ENCODE measurements at places on chromosomes 7 and 10.
A peak's percentile ranks its signal among the peaks of the same experiment; 100 is the strongest.

- no peak for DNase-seq
Observed at GRCh38 chr7:80565554-80565953, 53.7 kb upstream of the GNAT3 start.

- no peak for DNase-seq
Observed at GRCh38 chr10:74598891-74599566, 227.4 kb upstream of the KAT6B start.

- DNase-seq, result no peak
Observed at GRCh38 chr7:110960811-110961210, 130.1 kb upstream of the LRRN3 start.

DNA sequence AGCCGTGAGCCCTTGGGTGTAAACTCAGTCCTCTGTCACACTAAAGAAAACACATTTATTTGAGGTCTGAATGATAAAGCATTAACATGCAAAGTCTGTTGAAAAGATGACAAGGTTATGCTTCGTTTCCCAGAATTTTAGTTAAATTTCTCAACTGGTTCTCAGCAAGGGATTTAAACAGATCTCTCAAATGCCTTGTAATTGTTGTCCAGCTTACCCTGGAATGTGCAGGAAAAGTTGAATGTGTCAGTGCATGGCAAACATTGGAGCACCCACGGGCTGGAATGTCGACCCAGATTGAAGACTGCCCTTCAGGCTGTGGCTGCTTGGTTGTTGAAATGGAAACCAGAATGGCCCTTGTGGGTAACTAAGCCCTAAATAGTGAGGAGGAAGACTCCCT lies 191.8 kb downstream of the TRIL start:
- no peak for DNase-seq

- DNase-seq, result no peak
Observed at GRCh38 chr7:90655566-90655965, 59.4 kb downstream of the CDK14 start.

- no peak for DNase-seq
Observed at GRCh38 chr7:80204454-80204853, 69.8 kb downstream of the GNAI1 start.

DNA sequence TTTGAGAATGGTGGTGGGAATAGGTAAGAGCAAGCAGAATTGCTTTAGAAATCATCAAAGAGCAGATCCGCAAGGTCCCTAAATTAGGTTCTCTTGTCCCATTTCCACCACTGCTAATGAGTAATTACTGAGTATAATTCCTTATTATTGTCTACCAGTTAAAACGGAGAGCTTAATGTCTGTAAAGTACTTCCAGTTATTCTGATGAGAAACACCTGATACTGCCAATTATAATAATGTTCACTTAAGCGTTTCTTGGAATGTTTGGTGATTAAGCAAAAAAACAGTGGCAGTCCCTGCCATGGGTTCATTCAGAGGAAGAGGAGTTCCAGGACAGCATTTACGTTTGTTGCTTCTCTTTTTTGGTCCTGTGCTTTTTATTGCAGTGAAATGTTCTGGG lies 358.5 kb upstream of the GALNT17 start:
- DNase-seq, result no peak

- DNase-seq, result no peak
Observed at GRCh38 chr10:119505131-119505551, 37.4 kb downstream of the RGS10 start.

DNA sequence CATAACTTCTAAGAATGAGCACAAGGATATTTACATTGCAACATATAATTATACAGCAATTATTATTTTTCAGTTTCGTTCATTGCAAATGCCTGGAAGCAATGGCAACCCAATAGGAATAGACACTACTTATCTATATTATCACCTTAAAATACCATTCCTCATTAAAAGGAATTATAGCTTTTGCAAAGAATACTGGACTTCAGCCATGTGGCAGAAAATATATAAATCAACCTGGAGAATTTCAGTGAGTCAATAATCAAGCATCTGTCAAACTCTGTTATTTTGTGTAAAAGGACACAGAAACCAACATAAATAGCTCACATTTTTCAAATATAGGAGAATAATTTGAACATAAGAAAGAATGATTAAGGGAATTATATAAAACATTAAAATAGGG lies 96.1 kb upstream of the SEMA3C start:
- DNase-seq, result no peak

DNA sequence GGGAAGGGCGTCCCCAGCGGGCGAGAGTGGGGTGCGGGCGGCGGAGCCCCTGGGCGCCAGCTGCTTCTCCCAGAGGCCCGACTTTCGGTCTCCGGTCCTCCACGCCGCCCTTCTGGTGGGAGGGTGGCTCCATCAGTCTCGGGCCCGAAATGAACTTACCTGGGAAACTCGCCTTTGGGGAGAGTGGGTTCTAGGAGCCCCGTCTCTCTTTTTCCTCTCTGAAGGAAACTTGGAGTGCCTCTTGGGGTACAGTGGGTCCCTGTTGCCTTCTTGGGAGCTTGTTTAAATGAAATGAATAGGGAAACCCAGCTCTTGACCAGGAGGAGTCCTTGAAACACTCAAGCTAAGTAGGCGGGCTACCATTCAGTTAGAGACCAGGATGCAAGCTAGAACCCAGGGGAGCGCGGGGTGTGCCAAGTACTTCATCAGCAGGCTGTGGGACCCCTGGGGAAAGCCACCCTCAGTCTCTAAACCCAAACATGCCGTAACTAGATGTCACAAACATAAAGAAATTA lies 1.3 kb downstream of the SLC26A4 start:
- DNase-seq, result no peak

DNA sequence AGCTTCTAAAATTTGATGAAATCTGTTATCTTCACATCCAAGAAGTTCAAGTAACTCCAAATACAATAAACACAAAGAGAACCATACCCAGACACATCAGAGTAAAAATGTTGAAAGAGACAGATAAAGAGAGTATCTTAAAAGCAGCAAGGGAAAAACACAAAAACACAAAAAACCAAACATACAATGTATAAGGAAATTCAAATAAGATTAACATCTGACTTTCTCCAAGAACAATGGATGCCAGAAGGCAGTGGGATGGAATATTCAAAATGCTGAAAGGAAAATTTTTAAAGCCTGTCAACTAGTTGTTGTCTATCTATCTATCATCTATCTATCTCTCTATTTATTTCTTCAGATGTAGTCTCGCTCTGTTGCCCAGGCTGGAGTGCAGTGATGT lies 72.4 kb upstream of the MKLN1 start:
- DNase-seq, result no peak

DNA sequence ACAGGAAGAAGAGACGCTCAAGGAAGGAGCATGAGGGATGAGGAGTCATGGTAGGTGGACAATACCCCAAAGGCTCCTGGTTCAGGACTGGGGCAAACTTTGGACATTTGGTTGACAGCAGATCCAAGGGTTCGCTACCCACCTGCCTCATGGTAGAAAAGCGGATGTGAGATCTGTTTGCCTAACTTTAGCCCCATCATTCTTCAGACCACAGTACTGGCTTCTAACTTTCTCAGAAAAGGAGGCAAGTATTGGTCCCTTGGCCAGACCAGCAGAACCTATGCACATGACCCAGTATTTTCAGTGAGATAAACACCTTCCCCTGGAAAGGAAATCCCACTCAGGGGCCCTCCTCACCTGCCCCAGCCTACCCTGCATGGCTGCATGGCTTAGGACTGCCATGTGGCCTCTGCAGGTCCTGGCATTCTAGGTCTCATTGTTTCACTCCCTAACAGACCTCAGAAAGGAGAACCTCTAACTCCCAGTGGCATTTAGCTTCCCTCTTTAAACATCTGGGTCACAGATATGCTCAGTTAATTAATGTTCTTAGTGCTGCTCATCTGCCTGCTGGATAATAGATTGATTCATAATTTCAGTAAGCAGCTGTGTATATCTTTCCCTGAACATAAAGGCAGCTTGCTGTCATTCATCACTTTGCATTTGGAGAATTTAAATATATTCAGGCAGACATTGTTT lies 574.1 kb downstream of the GALNT17 start:
- DNase-seq, result no peak

GRCh38 chr10:95133016-95133752 lies 60.9 kb upstream of the ACSM6 start:
- peak; percentile 21 for DNase-seq

GRCh38 chr10:3619241-3619640 lies 165.8 kb downstream of the KLF6 start:
- DNase-seq, result no peak

- DNase-seq, result no peak
Observed at GRCh38 chr10:3213208-3213607, 40.6 kb upstream of the PITRM1 start.

GRCh38 chr7:81883801-81884393 lies 114.0 kb upstream of the HGF start:
- DNase-seq, result no peak

DNA sequence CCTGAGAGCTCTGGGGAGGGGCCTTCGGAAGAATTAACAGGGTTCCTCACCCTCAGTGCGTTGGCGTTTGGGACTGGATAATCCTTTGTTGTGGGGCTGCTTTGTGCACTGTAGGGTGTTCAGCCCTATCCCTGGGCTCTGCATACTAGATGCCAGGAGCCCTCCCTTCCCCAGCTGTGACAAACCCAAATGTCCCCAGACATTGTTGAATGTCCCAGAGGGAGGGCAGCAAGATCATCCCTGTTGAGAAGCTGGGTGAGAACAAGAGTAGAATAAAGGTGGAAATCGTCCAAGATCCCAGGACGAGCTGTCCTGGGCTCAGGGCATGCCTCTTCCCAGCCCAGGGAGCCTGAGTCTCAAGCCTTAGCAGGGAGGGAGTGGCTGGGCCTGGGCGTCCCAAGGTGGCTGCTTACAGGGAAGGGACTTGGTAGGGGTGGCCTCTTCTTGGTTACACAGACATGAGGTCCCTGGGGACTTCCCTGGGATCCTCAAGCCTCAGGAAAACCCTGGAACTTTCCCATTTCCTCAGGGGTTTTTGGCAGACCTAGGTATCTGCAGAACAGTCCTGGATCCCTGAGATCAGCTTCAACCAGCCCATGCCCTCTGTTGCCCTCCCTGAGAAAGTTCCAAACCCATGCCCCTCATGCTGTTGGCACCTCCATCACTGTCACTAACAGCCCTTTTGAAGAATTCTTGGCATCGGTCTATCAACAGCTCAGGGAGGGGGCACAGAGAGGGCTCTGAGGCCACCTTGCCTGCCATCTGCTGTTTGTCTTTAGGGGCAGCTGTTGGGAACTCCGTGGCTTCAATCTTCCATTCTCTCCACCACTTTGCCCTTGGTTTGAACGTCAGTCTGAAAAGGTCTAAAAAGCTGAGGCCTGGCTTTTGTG lies 53.7 kb downstream of the GOLGA7B start:
- no peak for DNase-seq

All from activated CD8-positive, alpha-beta memory T cell treated with anti-CD3 and anti-CD28 coated beads for 4 hours (primary cell).